ENCODE measurements at places on chromosomes 4 and X.

DNA sequence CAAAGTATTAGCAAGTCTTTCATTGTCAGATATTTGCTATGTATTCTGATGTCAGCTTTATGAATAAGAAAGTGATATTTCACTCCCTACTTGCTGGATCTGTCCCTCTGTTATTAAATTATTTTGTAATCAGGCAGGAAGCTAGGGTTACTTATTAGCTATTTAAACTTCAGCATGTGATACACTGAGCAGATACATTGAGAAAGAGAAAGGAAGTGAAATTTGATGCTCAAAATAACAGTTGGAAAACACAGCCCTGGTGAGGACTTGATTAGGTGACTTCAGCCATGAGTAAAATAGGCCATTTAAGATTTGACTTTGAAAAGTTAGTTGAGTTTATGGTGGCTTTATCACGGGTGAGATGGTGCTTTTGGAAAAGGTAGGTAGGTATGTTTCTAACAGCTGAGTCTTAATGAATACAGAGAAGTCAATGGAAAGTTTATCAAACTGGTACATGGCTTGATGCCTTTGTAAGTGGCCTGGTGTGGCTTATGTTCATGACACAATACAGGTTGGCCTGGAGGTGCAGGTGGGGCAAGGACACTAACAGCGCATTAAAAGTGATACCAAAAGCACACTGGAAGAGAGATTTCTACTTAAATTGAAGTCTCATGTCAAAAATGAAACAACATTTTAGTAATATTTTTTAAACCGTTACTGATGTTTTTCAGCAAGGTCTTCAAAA lies 321.2 kb upstream of the SPOCK3 start:
- no peak for DNase-seq

DNA sequence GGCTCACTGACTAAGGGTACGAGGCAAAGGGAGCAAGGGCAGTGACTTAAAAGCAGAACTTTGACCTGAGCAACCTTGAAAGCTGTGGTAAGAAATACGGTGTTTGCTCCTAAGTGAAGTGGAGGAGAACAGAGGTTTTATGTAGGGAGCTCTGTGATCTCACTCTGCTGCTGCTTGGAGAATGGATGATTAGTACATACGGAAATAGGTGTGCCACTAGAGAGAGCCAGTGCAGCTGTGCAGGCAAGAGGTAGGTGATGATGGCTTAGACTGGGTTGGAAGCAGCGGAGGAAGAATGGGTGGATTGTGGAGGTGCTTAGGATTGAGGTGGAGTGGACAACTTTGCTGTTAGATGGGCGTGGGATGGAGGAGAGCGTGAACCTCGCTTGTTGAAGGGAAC lies 85.0 kb downstream of the FAM193A start:
- no peak for DNase-seq

DNA sequence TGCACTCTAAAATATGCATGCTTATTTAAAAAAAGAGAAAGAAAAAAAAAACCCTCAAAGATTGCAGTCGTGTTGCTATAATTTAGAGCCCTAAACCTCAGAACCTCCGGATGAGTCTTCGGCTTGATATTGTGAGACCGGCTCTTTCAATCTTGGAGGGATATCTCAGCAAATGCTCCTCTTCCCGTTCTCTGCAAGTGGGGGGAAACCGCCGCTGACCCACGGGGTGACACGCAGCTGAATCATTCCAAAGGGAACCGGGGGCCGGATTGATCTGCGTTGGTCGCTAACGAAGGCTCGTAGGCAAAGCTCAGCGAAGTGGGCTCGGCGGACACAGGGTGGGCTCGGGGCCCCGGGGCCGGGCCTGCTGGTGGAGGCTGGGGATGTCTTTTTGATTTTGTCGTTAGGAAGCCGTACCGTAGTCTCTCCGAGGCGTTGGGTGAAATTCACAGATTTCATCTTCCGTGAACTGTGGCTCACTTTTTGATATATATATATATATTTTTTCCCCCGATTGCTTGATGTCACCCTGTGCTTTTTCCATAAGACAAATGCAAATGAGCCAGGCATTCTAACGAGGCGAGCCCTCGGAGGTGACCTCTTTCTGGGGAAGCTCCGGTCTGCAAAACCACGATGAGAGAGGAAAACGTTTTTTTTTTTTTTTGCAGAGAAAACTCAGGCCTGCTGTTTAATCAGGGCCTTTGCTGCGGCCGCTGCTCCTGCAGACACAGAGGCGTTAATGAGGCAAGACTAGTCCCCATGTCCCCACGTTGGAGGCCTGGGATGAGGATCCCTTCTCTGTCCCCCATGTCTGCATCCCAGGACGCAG lies 110.7 kb upstream of the PPP2R3B start:
- no peak for DNase-seq

DNA sequence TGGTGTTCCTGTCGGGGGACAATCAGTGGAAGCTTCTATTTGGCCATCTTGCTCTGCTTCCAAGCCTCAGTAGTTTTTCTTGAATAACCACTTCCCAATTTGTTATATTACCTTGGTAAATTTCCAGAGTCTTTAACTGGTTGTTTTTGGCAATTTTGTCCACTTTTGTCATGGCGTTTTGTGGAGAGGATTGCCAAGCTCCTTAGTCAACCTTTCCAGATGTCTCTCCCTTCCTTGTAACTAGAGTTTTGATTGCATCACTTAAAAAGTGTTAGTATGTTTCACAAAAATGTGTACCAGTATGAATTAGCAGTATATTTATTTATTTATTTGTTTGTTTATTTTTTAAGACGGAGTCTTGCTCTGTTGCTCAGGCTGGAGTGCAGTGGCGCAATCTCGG lies 15.8 kb upstream of the UXT start:
- peak; percentile 50 for DNase-seq

- DNase-seq = peak; percentile 54
These were observed 74.1 kb downstream of the NBDY start for GRCh38 chrX:56802921-56803849.

DNA sequence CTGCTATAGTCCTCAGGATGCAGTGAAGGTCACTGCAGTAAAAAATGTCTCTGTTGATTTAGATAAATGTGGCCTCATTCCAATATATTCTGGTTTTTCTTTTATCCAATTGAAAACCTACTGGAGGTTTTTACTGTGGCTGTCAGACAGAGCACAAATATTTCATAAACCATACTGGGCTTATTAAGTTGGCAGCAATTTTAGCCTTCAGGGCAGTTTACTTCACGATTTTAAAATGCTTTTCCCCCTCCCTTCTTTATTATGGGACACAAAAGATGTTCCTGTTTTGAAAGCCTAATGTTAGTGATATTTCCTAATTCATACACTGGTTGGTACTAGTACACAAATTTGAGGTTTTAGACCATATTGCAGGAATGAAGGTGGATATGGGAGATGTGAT lies 939.4 kb downstream of the C4orf33 start:
- DNase-seq = no peak

DNA sequence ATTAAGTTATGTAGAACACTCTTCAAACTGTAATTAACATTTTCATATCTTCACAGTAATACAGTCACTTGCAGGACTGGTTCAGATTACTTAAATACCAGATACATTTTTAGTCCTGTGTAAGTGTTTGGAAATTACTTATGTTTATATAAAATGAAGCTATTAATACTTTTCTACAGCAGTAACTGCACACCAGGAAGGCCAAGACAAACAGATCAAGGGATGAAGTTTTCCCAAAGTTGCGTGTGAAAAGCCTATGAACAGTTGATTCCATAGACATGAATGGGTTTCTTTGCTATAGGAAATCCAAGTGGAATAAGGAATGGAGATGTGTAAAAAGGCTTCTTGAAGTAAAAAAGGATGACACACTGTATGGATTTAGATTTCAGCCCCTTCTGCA lies 28.9 kb upstream of the DRP2 start:
- no peak for DNase-seq

DNA sequence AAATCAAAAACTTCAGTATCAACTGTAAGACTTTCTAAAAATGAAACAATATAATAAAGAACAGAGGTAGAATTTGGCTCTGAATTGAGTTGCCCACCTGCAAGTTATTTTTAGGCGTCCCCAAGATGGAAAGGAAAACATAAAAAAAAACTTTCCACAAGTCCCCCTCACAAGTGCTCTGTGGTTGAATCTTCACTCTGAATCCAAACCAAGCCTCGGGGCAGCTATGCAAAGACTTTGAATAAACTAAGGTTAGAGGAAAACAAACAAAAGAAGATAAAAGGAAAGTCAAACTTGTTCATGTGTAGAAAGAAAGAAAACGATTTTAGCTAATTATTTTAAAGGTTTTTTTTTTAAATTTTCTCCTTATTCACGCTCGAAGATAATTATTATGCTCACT lies 372.4 kb upstream of the SLIT2 start:
- DNase-seq = no peak

DNA sequence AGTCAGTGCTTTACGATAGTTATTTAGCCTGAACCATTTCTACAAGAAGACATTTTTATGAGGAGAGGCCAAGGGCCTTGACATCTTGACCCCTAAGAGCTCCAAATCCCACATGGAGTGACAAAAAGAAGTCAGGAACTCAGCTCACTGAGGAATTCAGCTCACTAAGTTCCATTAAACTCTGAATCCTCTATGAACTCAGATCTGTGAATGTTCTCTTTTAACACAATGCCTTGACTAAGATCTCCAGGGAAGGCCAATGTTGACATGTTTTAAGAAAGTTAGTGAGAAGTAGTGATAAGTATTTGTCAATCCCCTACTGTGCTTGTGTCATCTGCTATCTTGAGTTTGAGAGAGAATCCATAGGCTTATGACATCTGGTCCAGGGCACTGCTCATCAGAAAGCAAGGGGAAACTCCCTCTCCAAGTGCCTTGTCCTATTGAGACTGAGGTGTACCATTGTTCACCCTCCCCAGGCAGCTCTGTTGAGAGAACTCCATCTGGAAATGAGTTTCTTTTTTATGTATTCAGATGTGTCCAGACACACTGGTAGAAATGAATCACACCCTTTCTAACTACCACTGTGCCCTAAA lies 68.7 kb upstream of the PCDH19 start:
- no peak for DNase-seq

GRCh38 chr4:56626963-56627362 lies 54.1 kb downstream of the HOPX start:
- DNase-seq = no peak

GRCh38 chrX:12647230-12647629 lies 144.0 kb upstream of the PRPS2 start:
- DNase-seq = no peak

DNA sequence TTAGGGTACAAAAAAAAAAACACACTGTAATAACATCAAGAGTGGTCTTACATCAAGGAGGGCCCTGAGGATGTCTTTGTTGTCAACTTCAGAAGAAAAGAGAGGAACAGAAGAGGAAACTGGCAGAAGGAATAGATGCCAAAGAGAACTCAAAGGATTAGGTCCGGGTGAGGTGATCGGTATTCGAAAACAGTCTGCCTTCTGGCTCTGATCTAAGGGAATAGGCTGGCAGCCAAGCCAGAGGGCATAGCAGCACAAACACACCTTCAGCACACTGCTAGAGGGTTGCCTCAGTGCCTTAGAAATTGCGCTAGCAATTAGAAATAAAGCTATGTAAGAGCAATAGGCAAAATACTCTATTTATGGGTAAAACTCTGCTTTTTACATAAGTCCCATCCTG lies 91.4 kb upstream of the TTC29 start:
- DNase-seq = no peak

DNA sequence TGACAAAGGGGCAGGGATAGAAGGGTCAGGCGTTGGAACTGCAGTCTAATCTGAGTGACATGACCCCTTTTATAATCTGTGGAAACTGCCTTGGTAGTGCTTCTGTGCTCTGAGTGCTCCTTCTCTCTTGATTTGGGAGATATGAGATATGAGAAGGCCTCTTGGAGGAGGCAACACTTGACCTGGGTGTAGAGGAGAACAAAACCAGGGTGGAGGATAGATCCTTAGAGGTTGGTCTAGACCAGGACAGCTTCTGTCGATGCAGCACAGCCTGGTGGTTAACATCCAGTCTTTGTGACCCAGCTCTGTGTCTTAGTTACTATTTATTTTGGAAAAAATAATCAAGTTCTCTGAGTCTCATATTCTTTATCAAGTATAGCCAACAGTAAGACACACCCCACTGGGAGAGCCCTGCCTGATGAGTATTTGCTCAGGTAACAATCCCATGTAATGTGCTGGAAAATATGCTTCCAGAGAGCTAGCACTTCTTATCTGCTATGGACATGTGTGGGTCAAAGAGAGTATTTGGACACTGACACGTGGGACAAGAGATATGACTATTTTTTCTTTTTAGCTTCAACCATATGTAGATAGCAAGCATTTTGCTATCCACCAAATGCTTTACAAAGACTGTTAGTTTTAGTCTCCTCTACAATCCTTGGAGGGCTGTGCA lies 9.1 kb downstream of the USP51 start:
- no peak for DNase-seq

DNA sequence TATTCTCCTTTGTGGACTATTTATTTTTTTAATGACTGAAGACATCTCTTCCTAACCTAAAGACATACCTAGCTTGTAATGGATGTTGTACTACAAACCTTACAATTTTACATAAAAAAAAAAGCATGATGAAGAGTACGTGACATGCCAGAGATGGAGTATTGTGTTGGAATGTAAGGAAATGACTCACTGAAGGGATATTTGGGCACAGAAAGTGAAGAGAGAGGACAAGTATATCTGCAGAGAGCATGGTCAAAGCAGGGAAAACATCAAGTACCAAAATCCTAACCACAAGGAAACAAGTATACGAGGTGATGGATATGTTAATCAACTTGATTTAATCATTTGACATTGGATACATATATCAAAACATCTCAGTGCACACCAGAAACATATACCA lies 1051.4 kb upstream of the PRKX start:
- DNase-seq = peak; percentile 5

DNA sequence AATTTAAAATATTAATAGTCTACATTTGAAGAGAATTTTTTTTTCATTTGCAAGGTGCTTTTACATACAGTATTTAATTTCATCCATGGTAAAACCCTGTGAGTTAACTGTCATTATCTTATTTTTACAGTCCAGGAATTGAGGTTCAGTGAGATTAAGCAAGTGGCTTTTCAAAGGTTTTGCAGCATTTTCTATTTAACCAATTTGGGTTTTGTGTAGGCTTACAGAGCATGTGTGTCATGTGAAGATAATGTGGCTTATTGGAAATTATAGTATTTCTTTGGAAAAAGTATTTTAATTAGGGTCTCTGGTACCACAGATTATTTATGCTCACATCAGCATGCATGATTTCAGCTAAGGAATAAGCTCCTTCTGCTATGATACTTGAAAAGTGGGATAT lies 4.5 kb downstream of the XK start:
- no peak for DNase-seq

GRCh38 chr4:93261207-93261606 lies 567.3 kb upstream of the ATOH1 start:
- DNase-seq = no peak

- no peak for DNase-seq
These were observed 115.8 kb upstream of the INPP4B start for GRCh38 chr4:142961866-142962265.

GRCh38 chr4:41657561-41657960 lies 91.0 kb downstream of the PHOX2B start:
- DNase-seq = no peak

- DNase-seq = no peak
These were observed 15.2 kb downstream of the BCOR start for GRCh38 chrX:40082447-40083119.

- DNase-seq = no peak
These were observed 163.3 kb upstream of the SLC7A11 start for GRCh38 chr4:138405466-138405891.

GRCh38 chr4:48153791-48154550 lies 19.9 kb upstream of the TXK start:
- DNase-seq = no peak

- no peak for DNase-seq
These were observed 465.6 kb upstream of the AGA start for GRCh38 chr4:177907736-177908424.
